NCI-H1092 treated with DMSO at 0.1 percent for 48 hours (cell line): ENCODE measurements at places on chromosomes 16 and 17.
A peak's percentile ranks its signal among the peaks of the same experiment; 100 is the strongest.

- peak; percentile 65 for DNase-seq
These were observed 1.5 kb downstream of the FGF11 start for GRCh38 chr17:7440834-7441195.

- no peak for DNase-seq
These were observed 39.3 kb upstream of the JPH3 start for GRCh38 chr16:87563022-87563421.

- no peak for DNase-seq
These were observed 60.5 kb downstream of the TK2 start for GRCh38 chr16:66489385-66489784.

DNA sequence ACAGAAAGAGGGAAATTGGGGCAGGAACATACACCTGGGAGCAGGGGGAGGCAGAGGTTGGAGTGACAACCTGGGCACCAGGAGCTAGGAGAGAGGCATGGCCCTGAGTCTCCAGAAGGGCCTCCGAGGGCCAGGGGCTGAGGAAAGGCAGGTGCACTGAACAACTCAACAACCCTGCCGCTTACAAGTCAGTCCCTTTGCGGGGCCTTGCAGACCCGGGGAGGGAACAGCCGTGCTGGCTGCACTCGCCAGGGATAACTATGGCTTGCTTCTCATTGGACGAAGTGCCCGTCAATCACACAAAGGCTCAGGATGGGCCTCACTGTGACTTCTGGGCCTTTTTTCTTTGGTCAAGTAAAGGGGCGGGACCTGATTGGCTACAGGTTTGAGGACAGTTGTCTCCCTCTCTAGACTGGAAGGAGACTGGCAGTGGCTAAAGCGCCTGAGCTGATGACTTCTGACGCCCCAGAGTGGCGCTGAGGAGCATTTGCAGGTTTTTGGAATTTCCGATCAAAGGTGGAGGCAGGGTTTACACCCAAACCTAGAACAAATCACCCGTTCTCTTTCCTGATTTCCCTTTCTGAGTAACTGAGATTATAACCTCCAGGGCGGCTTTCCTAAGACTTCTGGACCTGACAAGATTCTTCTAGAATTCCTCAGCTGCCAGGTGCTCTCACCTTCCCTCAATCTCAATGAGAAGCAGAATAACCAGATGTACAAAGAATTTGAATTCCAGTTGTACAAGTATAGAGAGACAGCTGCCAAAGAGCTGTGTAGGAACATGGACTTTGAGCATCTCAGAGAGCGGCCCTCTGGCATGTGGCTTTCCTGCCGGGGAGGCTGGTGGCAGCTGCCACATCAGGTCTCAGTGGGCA is 27.6 kb upstream of the ST6GALNAC2 start:
- no peak for DNase-seq
